ENCODE measurements at places on chromosomes 4 and X.

GRCh38 chr4:116391020-116391419, 694.4 kb downstream of the TRAM1L1 start:
- DNase-seq, result no peak

GRCh38 chrX:41002026-41002425, 83.2 kb upstream of the USP9X start:
- no peak for DNase-seq

DNA sequence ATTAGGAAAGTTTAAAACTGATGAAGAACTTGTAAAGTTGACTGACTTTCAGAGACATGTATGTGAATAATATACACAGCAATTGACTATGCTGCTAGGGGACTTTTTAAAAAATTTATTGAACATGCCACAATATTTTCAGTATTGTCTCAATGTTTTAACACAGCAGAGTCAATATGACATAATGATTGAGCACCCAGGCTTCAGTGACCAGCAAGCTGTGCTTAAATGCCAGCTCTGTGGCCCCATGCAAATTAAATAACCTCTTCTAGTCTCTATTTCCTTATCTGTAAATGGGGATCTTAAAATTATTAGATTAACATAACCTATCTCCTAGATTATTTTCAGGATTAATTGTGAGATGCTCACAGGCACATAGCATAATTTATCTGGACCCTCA, 56.8 kb upstream of the TXK start:
- no peak for DNase-seq

GRCh38 chr4:182235021-182235795, 8.0 kb upstream of the TENM3 start:
- no peak for DNase-seq
